ENCODE measurements at places on chromosomes 2 and 18.
A peak's percentile ranks its signal among the peaks of the same experiment; 100 is the strongest.

GRCh38 chr2:15145919-15146318 lies 415.2 kb downstream of the NBAS start:
- peak; percentile 23 for DNase-seq

DNA sequence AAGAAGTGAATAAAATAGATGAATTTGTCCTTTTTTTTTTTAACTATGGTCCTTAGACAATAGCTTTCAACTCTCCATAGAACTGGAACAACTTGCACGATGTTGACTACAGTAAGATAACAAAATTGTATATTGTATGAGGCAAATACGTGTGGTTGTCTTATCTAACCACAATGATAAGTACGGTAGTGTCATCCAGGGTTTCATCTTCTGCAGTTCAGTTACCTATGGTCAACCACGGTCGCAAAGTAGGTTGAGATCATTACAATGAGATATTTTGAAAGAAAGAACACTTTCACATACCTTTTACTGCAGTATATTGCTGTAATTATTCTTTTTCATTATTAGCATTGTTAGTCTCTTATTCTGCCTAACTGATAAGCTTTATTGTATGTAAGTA lies 295.2 kb downstream of the PARD3B start:
- no peak for DNase-seq

DNA sequence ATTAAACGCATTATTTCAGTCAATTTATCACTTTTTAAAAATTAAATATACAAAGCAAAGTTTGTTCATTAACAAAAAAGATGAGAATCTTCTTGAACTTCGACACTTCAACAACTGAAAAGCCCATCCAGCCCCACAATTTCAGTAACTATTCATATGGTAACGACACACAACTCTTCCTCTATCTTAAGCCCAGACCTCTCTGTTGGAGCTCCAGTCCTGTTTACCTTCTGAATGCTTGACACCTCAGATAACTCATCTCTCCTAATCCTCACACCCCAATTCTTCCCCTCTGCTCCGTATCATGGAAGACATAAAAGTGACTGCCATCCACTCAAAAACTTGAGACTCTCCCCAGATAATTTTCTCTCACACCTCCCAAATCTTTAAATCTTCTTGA lies 12.6 kb downstream of the USP37 start:
- no peak for DNase-seq

GRCh38 chr18:22169011-22169888 lies at the start of gene GATA6:
TSS of gene GATA6 (plus strand) at chr18:22169589. CDS start at chr18:22171145, 1,556 bp downstream.
- peak; percentile 56 for DNase-seq

DNA sequence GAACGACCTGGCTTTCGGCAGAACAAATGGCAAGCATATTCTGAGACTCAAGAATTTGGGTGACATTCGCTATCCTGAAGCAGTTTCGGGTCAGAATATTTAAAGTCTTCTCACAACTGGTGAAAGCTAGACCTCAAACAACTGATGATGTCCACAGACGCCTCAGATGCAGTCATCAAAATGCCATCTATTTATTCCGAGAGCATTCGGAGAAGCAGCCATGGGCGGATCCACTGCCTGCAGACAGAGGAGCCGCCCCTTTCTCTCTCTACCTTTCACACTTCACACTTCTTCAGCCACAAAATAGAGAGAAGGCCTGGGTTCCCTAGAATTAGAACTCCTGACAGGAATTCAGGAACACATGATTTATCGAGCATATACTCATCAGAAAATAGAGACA lies 65.8 kb upstream of the CREB1 start:
- DNase-seq: no peak

- peak; percentile 17 for DNase-seq
Observed at GRCh38 chr2:60549238-60549927, 4.1 kb downstream of the BCL11A start.

Data from activated CD4-positive, alpha-beta T cell treated with anti-CD3 and anti-CD28 coated beads for 48 hours (primary cell).